T-cell (primary cell): ENCODE measurements at places on chromosomes 7 and 10.

GRCh38 chr10:99330347-99330924, 1.3 kb downstream of the CNNM1 start:
- DNase-seq, result no peak

DNA sequence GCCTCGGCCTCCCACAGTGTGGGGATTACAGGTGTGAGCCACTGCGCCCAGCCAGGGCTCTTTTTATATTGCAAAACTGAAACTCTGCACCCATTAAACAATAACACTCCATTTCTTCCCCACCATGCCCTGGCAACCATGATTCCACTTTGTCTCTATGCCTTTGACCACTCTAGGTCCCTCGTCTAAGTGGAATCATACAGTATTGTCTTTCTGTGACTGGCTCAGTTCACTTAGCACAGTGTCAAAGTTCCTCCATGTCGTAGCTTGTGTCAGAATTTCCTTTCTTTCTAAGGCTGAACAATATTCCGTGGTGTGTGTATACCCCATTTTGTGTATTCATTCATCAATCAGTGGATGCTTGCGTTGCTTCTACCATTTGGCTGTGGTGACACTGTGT, 46.2 kb downstream of the CUX1 start:
- no peak for DNase-seq

DNA sequence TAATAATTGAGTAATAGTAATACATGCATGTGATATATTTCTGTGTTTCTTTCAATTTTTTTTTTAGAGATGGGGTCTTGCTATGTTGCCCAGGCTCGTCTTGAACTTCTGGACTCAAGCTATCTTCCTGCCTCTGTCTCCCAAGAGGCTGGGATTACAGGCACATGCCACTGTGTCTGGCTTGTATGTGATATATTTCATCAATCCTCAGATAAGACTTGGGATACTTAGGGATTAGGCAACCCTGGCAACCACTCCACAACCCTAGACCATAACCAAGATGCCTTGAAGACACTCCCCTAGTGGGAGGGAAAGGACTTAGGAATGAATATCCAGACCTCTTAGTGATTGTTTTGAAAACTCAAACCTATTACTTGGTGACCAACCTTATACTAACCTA, 154.8 kb downstream of the CCDC3 start:
- no peak for DNase-seq

- no peak for DNase-seq
Measured at GRCh38 chr7:98613601-98614425, 3.3 kb upstream of the NPTX2 start.

DNA sequence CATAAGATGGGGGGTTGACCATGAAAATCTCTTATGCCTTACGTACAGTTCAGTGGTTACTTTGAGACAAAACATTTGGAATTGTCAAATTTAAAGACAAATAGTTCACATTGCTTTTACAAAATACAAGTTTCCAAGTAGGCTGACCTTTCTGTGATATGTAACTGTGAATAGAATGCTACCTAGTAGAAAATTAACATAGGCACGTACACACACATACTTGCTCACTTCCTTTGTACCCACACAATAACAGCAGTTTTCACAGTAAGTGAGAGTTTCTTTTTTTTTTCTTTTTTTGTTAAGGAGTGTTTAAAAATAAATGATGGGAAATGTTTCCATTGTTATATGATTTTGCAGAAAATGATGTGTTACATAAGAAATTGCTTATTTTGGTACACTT, 53.3 kb upstream of the SP8 start:
- no peak for DNase-seq
